GM23248 (cell line): ENCODE measurements at places on chromosomes 2 and 18. TPM values are rescaled to one million over a fixed set of nuclear protein-coding genes. Genes with fewer than 3 reads are reported as not detected.

IL1RL2 gene
- total RNA-seq, result 2.3 and 2.9 TPM in 2 replicates

DNA sequence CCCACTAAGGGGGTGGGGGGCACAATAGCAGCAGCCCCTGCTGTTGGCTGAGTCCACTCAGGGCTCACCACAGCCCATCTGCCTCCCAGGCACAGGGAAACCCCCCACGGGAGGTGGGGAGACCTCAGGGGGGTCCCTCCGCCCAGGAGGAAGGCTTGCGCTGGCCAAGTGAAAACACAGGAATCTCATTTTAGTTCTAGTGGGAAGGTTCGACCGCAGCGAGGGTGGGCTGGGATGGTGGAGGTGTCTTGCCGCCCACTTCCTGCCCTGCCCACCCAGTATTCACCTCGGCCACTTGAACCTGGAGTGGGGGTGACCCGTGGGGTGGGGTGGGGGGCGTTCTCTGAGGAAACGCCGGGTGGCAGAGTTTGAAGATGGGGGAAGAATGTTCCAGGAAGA lies 6.9 kb upstream of the BOK start:
- no peaks in the 10 kb centered on the region for H3K36me3 ChIP-seq
- H3K27ac ChIP-seq, result no peak overlapping the region
- no peaks in the 10 kb centered on the region for H3K27me3 ChIP-seq
- H3K4me3 ChIP-seq, result no peak overlapping the region
- DNase-seq, result no peak

NABP1 gene
- total RNA-seq, result 121 and 124 TPM in 2 replicates

DNA sequence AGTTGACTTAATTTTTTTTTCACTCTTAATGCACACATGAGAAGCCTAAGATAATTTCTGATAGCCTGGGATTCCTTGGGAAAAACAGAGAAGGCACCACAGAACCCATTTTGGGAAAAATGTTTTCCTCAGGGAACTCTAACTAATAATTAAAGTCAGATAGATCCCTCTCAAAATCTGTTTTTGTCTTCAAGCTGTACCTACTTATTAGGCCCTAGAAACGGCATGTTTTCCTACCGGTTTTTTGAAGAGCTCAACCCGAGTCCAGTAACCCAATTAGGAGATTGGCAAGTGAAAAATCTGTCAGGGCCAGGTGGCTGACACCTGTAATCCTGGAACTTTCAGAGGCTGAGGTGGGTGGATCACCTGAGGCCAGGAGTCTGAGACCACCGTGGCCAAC lies 16.1 kb upstream of the PDK1 start:
- H3K4me1 ChIP-seq, result peaks cover 9% of the 10 kb centered on the region
- no peaks in the 10 kb centered on the region for H3K36me3 ChIP-seq
- H3K27ac ChIP-seq, result no peak overlapping the region; the same call in 1 of the 2 replicates
- H3K27me3 ChIP-seq, result no peaks in the 10 kb centered on the region

DNA sequence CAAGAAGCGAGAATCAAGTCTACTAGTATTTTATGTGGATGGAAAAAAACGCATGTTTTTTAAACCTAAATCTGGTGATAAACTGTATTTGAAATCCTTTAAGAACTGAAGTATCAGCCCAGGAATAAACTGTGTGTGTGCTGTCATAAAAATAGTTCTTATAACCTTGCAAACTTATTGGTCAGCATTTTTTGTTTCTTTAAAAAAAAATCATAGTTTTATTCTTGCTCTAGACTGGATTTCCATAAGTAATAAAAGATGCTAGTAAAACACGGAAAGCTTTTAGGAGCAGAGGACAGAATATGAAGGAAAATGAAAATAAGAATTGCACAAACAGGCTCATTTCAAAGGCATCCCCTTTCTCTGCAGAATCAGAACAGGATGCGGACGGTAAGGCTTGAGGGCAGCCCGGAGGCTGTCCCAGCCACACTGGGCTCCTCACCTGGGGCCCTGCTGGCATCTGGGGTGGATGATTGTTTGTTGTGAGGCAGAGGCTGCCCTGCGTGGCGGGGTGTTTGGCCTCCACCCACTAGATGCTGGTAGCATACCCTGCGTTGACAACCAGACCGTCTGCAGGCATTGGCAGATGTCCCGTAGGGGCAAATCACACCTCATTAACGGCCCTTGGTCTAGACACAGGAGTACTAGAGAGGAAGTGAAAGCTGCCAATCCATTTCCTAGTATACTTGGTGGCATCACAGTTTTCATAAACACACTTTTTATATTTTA lies 52.5 kb downstream of the MBP start:
- no peaks in the 10 kb centered on the region for H3K27me3 ChIP-seq
- no peak overlapping the region for H3K27ac ChIP-seq
- 0 out of 2 replicates have a peak, but pooled peaks cover 7% of the 10 kb centered on the region for H3K4me1 ChIP-seq
- H3K36me3 ChIP-seq, result no peaks in the 10 kb centered on the region
- DNase-seq, result no peak

GRCh38 chr2:67075530-67076238 lies 321.4 kb upstream of the ETAA1 start:
- no peak overlapping the region for H3K27ac ChIP-seq
- no peak overlapping the region for H3K4me3 ChIP-seq
- H3K36me3 ChIP-seq, result no peaks in the 10 kb centered on the region

DNA sequence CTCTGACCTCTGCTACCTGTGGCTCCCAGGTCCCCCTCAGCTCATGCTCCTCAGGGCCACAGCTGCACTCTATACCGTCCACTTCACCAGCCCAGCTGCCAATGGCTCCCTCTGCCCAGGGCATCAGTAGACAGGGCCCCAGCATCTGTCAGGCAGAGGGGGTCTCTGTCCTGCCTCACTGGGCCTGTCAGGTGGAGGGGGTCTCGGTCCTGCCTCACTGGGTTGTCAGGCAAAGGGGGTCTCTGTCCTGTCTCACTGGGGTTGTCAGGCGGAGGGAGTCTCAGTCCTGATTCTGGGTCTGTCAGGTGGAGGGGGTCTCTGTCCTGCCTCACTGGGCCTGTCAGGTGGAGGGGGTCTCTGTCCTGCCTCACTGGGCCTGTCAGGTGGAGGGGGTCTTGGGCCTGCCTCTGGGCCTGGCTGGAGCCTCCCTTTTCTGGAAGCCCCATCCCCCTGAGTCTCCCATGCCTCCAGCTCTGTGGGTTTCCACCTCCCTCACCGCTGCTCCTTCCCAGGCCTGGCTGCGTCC lies 19.9 kb downstream of the SNORC start:
- H3K4me3 ChIP-seq, result no peak overlapping the region
- H3K36me3 ChIP-seq, result no peaks in the 10 kb centered on the region
- no peak overlapping the region for H3K27ac ChIP-seq
- DNase-seq, result no peak
